ENCODE measurements at places on chromosomes 7 and 10.

- DNase-seq, result no peak
These were observed 11.7 kb upstream of the ZNF862 start for GRCh38 chr7:149826344-149827088.

- DNase-seq, result peak; percentile 95
These were observed 25.9 kb downstream of the ST8SIA6 start for GRCh38 chr10:17428351-17429097.

DNA sequence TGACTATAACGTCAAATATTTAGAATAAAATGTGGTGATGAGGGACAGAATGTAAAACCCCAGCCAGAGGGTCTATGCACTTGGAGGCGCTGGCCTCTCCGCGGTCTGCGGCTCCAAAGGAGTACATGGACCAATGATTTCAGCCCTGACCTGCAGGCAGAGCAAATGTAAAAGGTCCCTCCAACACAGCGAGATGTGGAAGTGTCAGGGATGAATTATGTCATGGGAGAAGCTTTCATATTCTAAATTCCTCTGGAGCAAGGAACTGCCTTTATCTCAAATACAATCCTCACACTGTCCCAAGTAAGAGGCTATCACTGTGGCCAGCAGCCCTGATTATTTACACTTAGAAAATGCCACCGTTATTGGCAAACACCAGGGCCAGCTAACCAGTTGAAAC, 139.4 kb downstream of the GFRA1 start:
- no peak for DNase-seq

GRCh38 chr7:14836006-14836405, 66.5 kb downstream of the DGKB start:
- DNase-seq, result no peak

DNA sequence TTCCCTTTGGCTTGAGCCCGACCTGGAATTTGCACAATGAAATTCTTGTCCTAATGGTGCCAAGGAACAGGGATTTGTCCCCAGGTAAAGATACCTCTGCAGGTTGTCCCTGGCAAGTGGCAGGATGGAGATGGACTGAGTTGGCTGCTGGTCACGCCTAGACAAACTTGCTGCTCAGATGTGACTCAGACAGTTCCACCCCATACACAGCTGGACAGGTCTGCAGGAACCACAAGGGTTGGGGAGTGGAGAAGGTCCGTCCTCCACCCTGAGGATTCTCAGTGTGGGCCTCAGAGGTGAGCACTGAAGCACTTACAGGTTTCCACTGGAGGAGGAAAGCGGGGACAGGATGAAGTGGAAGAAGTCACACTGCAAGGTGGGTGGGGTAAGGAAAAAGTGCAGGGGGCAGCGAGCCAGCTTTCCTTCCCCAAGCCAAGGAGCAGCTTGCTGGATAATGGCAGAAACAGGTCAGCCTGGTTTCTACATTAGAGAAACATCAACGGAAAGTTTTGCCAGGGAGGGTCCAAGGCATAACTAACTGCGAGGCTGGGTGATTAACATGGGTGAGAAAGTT, 20.5 kb downstream of the ITPRIP start:
- no peak for DNase-seq

DNA sequence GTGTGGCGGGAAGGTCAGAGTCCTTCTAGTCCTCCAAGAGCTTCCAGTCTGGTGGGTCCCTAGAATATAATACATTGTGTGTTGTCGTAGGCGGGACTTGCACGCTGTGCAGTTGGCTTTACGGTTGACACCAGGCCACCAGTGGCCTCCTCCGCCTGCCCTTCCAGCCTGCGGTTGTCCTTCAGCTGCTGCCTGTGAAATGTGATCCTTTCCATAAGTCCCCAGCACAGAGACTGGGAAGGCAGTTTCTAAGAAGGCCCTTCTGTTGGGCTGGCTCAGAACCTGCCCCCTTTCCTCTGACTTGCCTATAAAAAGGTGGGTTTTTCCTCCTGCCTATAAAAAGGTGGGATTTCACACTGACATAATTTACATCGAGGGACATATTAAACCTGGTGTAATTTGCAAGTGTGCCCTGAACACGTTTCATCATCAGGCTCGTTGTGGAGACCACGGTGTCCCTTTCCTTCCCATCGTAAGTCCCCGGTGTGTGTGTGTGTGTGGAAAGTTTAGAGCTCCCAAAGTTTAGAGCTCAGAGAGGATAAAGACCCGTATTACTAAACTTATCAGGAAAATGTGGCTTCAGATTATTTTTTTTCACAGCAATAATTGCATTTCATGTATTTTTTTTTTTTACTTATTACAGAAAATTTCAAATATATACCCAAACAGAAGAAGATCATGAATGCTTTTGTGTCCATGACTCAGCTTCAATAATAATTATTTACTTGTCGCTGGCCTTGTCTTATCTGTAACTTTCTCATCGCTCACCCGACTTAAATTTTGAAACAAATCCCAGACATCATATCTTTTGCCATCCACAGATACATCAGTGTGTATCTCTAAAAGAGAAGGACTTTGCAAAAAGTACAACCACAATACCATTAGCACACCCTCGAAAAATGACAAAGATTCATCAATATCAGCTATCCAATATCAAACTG, 45.1 kb downstream of the CUX1 start:
- peak; percentile 52 for DNase-seq

DNA sequence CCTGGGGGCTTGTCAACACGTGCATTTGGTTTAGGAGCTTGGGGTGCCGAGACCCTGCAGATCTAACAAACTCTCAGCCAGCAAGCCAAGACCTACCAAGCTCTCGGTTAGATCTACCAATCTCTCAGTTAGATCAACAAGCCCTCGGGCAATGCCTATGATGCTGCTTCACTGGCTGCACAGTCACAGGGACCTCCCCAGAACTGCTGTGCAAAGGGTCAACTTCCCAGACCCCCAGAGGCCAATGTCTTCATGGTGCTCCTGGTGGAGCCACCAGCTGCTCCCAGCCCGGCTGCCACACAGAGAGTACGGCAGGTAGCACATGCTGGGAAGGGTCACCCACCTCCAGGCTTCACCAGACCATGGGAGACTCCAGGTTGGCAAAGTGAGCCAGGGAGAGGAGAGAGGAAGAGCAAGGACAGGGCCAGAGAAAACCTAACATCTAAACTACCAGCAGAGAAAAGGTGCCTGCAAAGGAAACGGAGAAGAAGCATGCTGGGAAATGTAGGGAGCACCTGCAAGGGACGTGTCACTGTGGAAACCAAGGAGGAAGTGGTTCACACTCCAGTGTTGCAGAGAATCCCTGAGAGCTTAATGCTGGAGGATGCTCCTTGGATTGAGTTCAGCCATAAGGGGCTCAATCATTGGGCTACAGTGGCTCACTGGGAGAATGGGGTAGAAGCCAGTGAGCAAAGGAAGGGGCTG, 51.5 kb upstream of the GDF10 start:
- DNase-seq, result no peak

- no peak for DNase-seq
These were observed 7.7 kb downstream of the HDAC9 start for GRCh38 chr7:18503126-18503866.

- DNase-seq, result no peak
These were observed 17.4 kb upstream of the HPS1 start for GRCh38 chr10:98463976-98464754.

DNA sequence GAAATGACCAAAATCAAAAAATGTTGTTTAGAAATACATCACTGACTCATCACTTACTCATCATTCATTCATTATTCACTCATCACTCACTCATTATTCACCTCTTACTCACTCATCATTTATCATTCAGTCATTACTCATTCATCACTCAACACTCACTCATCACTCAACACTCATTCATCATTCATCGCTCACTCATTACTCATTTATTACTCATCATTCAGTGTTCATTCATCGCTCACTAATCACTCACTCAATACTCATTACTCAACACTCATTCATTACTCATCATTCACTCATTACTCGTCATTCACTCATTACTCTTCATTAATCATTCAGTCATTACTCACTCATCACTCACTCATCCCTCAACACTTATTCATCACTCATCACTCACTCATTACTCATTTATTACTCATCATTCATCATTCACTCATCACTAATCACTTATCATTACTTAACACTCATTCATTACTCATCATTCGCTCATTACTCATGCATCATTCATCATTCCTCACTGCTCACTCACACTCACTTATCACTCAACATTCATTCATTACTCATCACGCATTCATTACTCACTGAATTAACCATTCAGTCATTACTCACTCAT, 238.5 kb downstream of the ADARB2 start:
- no peak for DNase-seq

GRCh38 chr10:101779544-101780186, 3.6 kb downstream of the NPM3 start:
- peak; percentile 86 for DNase-seq

GRCh38 chr7:137475966-137476365, 132.4 kb upstream of the PTN start:
- no peak for DNase-seq

GRCh38 chr7:80136261-80137055, 1.8 kb downstream of the GNAI1 start:
- no peak for DNase-seq

DNA sequence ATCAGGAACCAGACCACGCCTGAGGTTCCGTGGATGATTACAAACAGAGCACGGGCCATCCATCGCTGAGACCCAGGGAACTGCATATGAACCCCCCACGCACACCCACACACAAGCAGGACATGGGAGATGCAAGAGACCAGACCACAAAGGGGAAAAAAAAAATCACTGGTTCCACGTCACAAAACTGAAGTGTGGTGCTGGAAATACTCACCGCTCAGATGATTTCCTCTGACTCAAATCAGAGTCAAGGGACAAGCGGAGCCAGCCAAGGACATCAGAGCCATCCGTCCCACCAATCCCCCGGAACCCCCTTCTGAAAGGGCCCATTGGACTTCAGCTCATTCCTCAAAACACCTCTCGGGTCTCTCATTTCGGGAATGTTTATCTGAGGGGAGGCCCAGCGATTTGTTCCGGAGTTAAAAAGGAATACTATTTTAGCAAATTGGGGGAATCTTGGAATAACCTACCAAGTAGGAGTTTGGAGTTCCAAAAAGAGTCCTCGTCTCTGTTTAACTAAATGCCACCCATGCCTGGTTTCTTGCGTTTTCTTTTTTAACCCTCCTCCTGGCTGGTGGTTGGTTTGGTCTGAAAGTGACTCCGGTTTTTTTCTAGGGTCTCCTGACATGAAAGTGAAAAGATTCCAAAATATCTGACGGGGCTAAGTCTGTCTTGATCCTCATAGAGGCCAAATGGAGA, 15.0 kb downstream of the SNX8 start:
- DNase-seq, result no peak

DNA sequence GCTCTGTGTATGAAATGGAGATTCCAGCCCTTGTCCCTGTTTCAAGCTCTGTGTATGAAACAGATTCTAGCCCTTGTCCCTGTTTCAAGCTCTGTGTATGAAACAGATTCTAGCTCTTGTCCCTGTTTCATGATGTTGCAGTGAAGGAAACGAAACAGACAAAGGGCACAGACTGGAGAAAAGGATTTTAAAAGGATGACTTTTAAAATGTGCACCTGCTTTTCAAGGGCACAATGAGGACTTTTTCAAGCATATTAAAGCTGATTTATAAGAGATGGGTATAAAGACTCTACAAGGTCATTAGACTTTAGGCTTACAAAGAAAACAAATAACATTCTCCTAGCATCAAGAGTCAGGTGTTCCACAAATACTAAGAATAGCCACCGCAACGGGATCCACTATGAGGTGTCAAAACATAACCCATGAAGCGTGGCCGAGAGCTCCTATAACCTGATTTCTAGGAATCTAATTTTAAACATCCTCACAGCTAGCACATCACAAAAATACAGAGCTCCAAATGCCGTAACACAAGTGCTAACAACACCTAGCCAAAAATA, 29.0 kb downstream of the DIP2C start:
- no peak for DNase-seq

- DNase-seq, result no peak
These were observed 645.9 kb downstream of the XPNPEP1 start for GRCh38 chr10:109277456-109277855.

- no peak for DNase-seq
These were observed 218.3 kb downstream of the DOCK4 start for GRCh38 chr7:111987886-111988285.

DNA sequence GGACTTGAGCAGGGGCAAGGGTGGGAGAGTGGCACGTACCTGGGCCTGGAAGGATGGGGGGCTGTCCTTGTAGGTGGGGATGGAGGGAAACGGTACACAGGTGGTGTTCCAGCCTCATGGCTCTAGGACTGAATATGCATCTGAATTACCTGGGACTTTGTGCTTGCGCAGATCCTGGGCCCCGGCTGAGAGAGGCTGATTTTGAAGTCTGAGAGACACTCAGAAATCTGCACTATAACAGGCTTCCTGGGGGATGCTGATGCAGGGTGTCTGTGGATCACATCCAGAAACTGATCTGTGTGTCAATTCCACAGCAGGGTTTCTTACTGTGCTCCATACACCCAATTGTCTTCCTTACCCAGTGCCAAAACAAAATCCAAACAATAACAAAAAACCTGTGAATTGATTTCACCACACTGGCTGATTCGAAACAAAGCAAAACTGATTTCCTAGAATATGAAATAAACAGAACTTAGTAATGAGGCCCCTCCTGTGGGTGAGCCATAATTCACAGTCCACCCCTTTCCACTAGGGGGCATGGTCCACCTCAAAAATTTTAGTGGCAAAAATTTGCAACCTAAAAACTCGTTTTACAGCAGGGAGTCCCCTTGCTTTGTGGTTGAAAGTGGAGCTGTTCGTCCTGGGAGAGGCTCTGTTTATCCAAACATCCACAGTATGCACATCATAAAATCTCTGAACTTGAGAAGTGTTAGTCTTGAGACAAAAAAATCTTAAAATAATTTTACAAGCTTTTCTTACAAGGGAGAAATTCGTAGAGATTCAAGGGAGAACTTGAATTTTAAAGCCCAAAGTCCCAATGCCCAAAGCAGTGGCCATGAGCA, 32.0 kb upstream of the PLEKHA1 start:
- peak; percentile 49 for DNase-seq

- no peak for DNase-seq
These were observed 17.7 kb downstream of the NPY start for GRCh38 chr7:24301703-24302102.

DNA sequence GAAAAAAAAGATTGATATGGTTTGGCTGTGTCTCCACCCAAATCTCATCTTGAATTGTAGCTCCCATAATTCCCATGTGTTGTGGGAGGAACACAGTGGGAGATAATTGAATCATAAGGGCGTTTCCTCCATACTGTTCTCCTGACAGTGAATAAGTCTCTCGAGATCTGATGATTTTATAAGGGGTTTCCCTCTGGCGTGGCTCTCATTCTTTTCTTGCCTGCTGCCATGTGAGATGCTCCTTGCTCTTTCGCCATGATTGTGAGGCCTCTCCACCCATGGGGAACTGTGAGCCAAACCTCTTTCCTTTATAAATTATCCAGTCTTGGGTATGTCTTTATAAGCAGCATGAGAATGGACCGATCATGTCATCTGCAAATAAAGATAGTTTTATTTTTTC, 29.4 kb upstream of the MAP3K8 start:
- DNase-seq, result no peak

GRCh38 chr10:14190702-14191101, 140.0 kb downstream of the FRMD4A start:
- no peak for DNase-seq
